Suppressor macrophage (primary cell): ENCODE measurements at places on chromosomes 4 and X.

- DNase-seq = peak; percentile 85
Observed at GRCh38 chrX:10217198-10217597, 60.4 kb downstream of the CLCN4 start.

- DNase-seq = no peak
Observed at GRCh38 chrX:9644335-9644734, 121.3 kb downstream of the GPR143 start.

GRCh38 chr4:148101790-148102189 lies 340.4 kb downstream of the NR3C2 start:
- no peak for DNase-seq

DNA sequence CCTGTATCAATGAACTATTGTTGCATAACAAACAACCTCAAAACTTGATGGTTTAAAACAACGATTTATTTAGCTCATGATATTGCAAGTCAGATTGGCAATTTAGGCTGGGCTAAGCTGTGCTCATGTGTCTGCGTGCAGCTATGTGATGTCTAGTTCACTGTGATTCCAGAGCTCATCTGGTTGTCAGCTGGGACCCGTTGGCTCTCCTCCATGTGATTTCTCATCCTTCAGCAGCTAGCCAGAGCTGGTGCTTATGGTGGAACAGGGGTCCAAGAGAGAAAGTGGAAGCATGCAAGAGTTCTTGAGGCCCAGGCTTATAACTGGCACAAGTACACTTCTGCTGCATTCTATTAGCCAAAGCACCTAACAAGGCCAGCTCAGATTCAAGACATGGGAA lies 28.8 kb upstream of the TRPC3 start:
- DNase-seq = no peak

DNA sequence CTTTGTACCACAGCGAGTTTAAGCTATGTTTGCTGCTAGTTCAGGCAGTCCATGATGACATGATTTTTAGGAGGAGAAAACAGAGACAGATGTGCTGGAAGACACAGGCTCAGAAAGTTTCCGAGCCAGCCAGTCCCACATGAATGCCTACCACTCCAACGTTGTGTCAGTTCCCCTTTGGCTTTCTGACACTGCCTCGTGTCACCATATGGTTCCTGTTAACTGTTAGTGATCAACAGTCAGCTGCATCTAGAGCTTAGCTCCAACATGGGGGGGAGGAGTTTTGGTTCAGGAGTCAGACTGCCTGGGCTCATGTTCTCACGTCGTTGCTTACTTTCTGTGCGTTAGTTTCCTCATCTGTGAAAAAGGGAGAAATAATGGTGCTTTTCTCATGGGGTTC lies 343.7 kb downstream of the MID1IP1 start:
- DNase-seq = peak; percentile 86

DNA sequence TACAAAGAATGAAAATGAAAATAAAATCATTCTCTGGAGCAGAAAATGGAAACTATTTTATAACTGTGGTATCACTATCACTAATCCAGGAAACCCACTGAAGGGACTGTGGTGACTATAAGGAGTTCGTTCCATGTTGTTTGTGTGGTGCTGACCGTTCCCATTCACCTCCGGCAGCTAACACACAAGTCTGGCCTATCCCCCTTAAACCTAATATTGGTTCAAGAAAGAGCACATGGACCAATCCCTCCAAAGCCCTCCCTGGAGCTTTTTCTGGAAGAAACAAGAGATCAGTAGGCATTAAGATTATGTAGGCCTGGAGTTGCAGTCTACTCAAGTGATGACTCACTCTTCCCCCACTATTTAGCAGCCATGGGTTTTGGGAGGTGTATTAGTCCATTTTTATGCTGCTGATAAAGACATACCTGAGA lies 25.9 kb upstream of the FAM241A start:
- DNase-seq = no peak

- no peak for DNase-seq
Observed at GRCh38 chr4:107599841-107600240, 120.2 kb downstream of the PAPSS1 start.

GRCh38 chr4:8294036-8294435 lies 24.5 kb downstream of the HTRA3 start:
- DNase-seq = no peak

GRCh38 chr4:83626245-83626836 lies 90.4 kb downstream of the GPAT3 start:
- DNase-seq = no peak

DNA sequence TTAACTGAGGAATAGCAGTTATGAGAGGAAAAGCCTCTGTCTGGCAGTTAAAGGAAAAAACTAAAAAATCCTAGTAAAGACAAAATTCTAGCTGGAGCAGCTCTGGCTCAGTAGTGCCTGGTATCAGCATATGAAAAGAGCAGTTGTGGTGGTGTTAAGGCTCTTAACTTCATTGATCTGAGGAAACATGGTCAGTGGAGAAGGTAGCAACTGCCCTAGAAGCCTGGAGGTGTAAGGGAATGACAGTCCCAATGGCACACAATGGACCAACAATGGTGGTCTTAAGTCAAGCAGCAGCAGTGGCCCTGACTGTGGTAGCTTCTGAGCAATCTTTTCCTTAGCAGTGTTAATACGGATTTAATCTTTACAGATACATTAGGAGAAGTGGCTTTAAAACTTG lies 189.6 kb upstream of the POF1B start:
- DNase-seq = no peak

GRCh38 chrX:14010566-14010965 lies 19.1 kb downstream of the GEMIN8 start:
- no peak for DNase-seq

DNA sequence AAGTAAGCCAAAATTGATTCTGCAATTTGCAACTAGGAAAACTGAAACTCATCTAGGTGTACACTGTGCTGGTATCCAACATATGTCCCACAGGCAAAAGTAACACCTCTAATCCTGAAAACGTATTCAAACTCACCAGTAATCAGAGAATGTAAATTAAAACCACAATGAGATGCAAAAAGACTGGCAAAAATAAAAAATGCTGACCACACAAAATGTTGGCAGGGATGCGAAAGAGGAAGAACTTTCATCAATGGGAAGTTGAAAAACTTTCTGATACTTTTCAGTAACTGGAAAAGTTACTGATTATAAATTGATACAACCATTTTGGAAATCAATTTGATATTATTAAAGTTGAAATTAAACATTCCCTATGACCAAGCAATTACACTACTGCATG lies 20.1 kb upstream of the CORIN start:
- DNase-seq = no peak

DNA sequence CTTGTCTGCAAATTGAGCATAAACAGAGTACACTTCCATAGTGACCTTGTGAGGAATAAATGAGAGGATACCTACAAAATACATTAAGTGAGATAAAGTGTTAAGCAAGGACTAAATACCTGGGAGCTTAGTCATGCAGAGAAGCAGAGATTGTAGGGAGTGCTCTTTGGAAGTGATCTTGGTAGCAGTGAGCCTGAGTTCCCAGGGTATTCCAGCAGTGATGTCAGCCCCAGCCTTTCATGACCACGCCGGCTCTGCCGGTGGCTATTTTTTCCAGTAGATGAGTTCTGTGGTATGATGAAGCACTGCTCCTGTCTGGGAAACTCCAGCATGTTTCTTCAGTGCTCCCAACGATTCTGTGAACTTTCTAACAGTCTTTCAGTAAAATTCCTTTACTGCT lies 391.5 kb upstream of the IGFBP7 start:
- DNase-seq = no peak

- DNase-seq = peak; percentile 21
Observed at GRCh38 chr4:94757192-94758140, at the start of gene BMPR1B. Gene BMPR1B (plus strand): TSS chr4:94757955. CDS start chr4:95104425, 346,470 bp downstream.

DNA sequence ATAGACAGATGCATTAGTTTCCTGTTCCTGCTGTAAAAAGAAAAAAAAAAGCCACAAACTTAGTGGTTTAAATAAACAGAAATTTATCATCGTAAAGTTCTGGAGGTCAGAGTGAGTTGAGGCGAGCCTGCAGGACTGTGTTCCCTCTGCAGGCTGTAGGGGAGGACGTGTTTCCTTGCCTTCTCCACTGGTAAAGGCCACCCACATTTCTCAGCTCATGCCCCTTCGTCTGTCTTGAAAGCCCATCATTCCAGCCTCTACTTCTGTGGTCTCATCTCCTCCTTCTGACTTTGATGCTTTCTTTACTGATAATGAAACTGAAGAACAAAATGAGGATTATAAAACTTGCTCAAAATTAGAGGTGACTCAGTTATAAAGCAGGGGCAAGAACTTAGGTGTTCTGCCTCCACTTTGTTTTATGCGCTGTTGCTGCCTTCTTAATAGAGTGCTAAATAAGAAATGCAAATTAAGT lies 143.0 kb downstream of the STIM2 start:
- DNase-seq = no peak

GRCh38 chr4:156628858-156629257 lies 342.7 kb downstream of the PDGFC start:
- DNase-seq = no peak

DNA sequence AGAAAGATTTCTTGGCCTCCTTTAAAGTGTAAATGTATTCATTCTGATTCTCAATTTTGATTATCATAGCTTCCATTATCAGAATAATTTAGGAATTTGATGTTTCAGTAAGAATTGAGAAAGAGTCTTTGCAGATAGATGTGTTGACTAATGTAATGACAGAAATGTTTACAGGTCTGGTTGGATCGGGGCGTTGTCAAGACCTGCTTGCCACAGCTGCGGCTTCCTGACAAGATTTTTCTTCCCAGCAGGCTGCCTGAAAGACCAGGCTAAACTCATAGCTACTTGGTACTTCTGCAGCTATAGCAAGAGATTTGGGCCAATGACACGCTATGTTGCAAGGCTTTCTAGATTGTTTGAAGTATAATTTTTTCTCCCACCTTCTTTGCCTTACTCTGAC lies 91.5 kb upstream of the ANKRD50 start:
- no peak for DNase-seq

- DNase-seq = no peak
Observed at GRCh38 chr4:23298371-23298770, 591.5 kb downstream of the PPARGC1A start.

DNA sequence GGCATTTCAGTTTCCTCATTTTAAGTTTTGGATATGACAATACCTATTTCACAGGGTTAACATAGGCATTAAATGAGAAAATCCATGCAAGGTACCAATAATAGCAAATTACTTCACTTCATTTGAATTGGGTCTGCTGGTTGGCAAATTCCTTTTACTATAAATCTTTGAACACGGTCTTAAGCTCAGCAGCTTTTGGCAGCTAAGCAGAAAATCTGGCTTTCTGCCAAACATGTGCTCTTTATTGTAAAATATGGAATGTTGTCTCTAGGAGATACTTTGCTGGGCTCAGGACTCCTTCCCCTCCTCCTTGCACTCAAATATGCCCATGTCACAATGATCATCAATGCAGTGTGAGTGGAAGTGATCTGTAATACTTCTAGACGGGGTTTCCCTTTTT lies 16.8 kb upstream of the DMP1 start:
- DNase-seq = no peak

DNA sequence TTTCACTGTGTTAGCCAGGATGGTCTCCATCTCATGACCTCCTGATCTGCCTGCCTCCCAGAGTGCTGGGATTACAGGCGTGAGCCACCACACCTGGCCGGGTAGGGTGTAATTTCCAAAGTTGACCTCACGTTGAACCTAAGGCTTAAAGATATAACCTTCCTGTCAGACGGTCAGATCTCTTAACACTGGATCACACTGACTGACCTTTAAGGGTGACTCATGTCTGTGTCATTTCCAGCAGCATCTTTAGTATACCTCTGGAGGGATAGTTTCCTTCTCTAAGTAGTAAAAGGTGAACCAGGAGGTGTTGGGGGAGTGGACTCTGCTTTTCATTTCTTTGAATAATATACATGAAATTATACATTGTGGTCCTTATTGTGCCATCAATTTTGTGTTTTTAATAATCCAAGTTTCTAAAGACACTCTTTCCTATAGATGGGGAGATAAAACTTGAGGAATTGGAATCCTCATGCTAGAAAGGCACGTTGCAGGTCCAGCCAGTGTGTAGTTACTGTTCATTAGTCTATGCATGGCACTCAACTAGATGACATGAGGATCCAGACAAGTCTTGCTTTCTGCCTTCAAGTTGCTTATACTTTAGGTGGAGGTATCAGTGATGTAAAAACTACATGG lies 45.7 kb downstream of the ARHGAP10 start:
- peak; percentile 47 for DNase-seq

GRCh38 chr4:99803566-99804101 lies 13.0 kb upstream of the DAPP1 start:
- no peak for DNase-seq

DNA sequence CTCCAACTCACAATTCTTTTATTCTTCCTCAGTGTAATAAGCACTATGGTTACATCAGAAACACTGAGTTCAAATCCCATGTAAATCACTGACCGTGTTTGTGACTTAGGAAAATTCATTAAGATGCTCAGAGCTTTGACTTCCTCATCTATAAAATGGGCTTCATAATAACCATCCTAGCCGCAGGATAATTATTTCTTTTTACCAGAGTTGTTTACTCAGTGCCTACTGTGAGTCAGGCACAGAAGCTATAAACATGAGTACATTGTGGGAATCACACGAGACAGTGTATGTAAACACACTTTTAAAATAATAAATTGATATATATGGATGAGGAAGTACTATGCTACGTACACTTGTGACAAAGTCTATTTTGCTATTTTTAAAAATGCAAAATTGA lies 296.3 kb upstream of the TENM3 start:
- DNase-seq = no peak

- peak; percentile 93 for DNase-seq
Observed at GRCh38 chr4:15702941-15703403, at the start of gene BST1. Gene BST1 (plus strand): TSS chr4:15703065. CDS start chr4:15703145, 80 bp downstream.

DNA sequence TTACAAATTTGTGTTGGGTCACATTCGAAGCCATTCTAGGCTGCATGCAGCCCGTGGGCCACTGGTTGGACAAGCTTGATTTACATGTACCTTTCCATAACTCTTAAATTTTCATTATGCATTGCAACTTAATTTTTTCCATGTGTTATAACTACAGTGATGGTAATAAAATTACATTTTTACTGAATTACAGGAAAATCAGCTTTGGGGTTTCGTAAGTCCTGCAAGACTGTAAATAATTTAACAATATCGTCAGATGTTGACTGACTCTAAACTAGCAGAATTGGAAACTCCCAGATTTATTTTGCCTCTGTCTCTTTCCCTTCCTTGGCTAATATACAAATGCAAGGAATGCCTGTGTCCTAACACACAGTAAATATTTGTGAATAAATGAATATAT lies 88.0 kb upstream of the RAPGEF2 start:
- DNase-seq = no peak

DNA sequence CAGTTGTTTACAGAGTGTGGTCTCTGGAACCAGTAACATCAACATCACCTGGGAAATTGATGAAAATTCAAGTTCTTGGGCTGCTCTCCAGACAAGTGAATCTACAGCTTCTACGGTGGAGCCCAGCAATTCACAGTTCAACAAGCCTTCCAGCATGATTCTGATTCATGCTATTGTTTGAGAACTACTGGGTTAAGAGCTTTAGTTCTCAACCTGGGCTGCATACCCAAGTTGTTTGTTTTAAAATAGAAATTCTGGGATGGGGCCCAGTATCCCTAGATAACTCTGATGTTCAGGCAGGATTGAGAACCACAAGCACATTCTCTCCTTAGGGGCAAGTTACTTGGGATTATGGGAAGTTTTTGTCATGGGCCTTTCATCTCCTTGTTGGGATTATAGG lies 37.9 kb upstream of the PGK1 start:
- DNase-seq = no peak

GRCh38 chr4:84235126-84235944 lies 263.8 kb downstream of the NKX6-1 start:
- no peak for DNase-seq
